Sigmoid colon (tissue), 7 donors: ENCODE measurements at places on chromosomes 16 and 17. TPM values are rescaled to one million over a fixed set of nuclear protein-coding genes. Genes with fewer than 3 reads are reported as not detected.

The ZP2 gene
- not detected for total RNA-seq

The SCGB1C2 gene
- total RNA-seq = not detected

The SHISA6 gene
- total RNA-seq = 0.36 TPM

The INCA1 gene
- total RNA-seq = 3.0 TPM

The GNGT2 gene
- total RNA-seq = 4.2 TPM

- no peak overlapping the region for H3K27ac ChIP-seq
- peaks cover 1% of the 10 kb centered on the region for H3K27me3 ChIP-seq
- H3K4me3 ChIP-seq = no peak overlapping the region
- no peaks in the 10 kb centered on the region for H3K36me3 ChIP-seq
- no peaks in the 10 kb centered on the region for H3K4me1 ChIP-seq
Observed at GRCh38 chr17:44277976-44278375, 10.0 kb upstream of the SLC4A1 start.

DNA sequence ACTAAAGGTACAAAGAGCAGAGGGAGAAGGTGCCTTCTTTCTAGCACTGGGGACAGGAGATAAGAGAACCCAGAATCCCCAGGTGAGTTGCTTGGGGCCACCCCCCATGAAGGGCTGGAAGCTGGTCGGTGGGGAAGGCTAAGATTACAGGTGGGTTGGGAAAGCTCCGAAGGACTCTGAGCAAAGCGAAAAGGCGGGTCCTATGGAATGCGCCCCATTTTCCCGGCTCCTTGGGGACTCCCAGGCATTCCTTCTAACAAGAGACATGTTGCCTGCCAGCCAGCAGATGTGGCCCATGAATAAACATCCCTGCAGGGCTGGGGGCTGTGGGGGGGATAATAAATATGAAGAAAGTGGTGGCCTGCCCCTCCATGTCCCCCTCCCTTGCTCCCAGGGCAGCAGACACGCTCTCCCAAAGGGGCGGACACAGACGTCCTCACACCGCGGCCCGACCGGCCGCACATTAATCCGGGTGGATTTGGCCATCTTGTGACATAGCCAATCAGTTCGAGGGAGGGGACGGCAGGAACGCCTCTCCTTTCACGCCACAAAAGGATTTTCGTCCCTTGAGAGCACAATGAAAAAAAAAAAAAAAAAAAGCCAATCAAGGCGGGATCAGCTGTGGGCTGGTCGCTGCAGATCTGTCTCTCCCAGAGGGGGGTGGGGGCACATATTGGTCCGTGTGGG, 98.5 kb downstream of the SOX9 start:
- no peaks in the 10 kb centered on the region for H3K36me3 ChIP-seq
- H3K4me1 ChIP-seq = peaks cover 4% of the 10 kb centered on the region
- peaks cover 19% of the 10 kb centered on the region for H3K27me3 ChIP-seq

DNA sequence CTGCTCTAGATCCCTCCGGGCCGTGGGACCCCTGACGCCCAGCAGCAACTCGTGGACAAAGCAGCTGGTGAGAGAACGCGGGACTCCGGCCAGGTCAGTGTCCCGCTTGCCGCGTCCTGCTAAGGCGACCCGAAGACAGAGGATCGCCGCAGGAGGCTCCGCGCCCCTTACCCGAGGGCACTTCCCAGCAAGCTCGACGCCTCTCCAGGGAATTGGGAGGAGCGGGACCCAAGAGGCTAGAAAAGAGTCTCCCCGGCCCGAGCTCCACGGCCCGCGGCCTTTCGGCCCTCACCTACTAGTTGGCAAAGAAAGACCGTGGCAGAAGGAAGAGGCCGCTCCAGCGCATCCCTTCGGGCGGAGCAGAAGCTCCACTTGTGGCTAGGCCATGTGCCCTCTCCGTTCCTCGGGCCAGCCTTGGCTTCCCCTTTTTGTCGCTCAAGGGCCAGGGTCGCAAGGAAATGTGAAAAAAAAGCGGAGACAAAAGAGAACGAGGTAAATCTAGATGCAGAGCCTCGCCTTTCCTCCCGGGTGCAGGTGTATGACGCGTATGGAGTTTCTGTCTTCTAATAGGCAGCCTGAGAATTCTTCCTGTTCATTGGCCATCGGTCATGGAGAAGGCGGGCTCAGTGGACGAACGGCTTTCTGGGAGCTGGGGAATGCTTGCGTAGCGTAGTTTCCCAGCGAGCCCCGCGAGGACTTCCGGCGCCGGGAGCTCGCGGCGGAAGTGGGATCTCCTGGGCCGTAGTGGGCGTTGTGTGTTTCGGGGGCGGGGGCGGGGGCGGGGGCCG, at the start of gene ZNF213:
Gene ZNF213 (plus strand): TSS at position 692 of the 788 bp plus-strand sequence. CDS start 2,252 bp downstream, outside the sequence.
- peak; percentile 99 for DNase-seq
- H3K4me1 ChIP-seq = no peaks in the 10 kb centered on the region
- H3K27ac ChIP-seq = peak within 1 kb of the TSS; percentile 92
- H3K36me3 ChIP-seq = peaks cover 5% of the 10 kb centered on the region
- peak within 1 kb of the TSS; percentile 92 for H3K4me3 ChIP-seq

GRCh38 chr16:68756239-68756915, 19.3 kb downstream of the CDH1 start:
- no peak overlapping the region for H3K27ac ChIP-seq
- no peak for DNase-seq
- no peaks in the 10 kb centered on the region for H3K27me3 ChIP-seq

GRCh38 chr16:22670044-22670536, 143.9 kb upstream of the HS3ST2 start:
- H3K4me1 ChIP-seq = peaks cover 25% of the 10 kb centered on the region
- H3K27ac ChIP-seq = no peak overlapping the region
- H3K4me3 ChIP-seq = no peak overlapping the region
- no peaks in the 10 kb centered on the region for H3K27me3 ChIP-seq
- H3K36me3 ChIP-seq = no peaks in the 10 kb centered on the region

DNA sequence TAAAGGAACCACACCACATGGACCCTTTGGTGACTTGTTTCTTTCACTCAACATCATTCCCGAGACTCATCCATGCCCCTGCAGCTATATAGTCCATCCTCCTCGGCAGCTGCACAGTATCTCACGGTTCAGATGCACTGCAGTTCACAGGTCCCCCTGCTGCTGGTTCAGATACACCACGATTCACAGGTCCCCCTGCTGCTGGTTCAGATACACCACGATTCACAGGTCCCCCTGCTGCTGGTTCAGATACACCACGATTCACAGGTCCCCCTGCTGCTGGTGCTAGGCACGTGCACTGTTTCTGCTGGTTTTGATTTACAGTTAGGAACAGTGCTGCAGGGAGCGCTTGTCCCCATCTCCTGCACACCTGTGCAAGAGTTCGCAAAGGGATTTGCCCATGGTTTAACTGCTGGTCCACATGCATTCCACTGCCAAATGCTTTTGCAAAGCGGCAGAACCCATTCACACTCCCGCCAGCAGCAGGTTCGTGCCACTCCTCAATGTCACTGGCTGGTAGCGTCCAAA, 3.8 kb downstream of the HSDL1 start:
- no peak overlapping the region for H3K27ac ChIP-seq
- H3K4me1 ChIP-seq = peaks cover 17% of the 10 kb centered on the region
- no peaks in the 10 kb centered on the region for H3K36me3 ChIP-seq
- H3K4me3 ChIP-seq = no peak overlapping the region
- no peaks in the 10 kb centered on the region for H3K27me3 ChIP-seq
- DNase-seq = no peak
